ENCODE measurements at places on chromosomes 6 and 20.

- DNase-seq: no peak
Observed at GRCh38 chr20:35238735-35239134, 12.2 kb downstream of the MMP24 start.

DNA sequence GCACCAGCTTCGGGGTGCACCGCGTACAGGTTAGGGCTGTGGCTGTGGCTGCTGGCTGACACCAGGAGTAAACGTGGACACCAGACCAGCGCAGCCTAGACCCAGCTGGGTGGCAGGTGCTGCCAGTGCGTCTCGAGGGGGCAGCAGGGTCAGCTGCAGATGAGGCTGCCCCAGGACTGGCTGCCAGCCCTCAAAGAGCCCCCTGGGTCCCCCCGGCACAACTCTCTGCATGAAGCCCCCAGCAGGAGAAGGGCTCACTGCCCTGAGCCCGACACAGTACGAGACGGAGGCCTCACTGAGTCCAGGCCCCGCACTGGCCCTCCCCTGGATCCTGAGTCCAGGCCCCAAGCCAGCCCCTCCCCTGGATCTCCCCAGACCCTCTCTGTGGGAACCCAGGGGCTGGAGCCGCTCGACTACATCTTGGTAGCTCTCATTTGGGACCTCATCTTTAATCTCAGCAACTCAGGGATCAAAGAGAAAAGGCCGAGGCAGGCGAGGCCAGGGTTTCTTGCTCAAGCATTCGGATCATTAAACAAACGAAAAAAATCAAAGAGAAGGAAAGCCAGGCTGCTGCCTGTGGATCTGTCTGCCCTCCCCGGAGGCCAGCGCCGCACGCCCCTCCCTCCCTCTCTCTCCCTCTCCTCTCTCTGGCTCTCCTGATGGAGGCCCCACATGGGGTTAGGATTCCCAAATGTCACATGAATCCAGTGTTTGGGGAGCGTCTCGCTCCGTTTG, 7.0 kb upstream of the NKAIN4 start:
- DNase-seq: no peak

DNA sequence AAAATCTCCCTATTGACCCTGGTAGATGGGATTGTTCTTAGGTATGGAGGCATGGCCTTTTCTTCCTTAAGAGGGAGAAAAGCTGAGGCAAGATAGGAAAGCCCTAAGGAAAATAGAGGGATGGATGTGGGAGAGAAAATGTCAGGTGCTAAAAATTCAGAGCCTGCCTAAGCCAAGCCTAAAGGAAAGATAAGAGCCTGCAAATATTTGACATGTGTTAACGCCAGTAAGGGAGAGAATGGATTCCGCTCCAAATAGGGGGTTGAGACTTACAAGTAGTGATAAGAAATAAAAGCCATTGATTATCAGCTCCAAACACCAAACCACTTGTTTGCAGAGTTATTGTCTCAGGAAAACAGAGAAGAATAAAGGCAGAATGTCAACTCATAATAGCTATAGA, 533.6 kb downstream of the PTPRT start:
- no peak for DNase-seq

DNA sequence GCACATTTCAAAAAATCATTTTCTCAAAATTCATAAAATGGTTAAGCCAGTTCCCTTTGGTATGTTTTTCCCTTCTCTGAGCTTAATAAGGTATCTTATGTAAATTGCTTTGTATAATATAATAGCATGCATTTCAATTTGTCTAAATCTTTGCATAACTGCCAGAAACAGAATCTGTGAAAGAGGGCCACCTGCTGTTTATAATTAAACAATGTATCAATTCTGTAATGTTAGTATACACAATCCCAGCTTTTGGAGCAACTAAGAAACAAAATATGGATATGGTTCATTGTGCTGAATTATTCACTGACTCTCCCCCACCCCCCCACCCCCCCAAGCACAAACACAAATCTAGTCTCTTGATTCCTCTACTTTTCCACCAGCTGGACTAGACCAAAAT, 54.8 kb downstream of the GPX5 start:
- no peak for DNase-seq

DNA sequence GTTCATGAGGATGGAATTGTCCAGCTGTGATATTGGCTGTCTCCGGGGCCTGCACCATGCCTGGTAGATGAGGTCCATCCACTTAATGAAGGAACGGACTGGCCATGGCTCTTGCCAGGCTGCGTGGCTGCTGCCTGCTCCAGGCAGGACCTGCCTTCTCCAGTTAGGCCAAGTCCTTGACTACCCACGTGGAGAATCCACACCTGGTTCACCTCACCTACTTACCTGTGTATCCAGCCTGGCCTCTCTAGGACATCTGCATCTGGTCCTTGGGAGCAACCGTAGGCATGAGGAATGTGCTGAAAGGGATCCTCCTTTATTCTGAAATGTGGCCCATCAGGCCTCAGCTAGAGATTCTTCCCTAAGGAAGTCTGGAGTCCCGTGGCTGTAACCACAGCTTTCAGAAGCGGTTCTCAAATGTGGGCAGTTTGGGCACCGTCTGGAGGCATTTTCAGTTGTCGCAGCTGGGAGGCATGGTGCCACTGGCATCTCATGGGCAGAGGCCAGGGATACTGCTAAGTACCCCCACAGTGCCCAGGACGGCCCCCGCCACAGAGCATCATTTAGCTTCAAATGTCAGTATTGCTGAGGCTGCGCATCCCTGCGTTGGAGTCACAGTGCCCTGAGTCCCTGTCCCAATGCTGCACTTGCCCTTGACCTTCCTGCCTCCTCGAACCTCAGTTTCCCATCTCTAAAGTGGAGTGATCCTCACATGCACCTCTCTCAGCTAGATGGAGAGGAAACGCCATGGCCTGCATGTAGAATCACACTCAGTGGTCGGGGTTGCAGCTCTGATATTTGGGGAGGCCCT, 67.5 kb downstream of the PHACTR3 start:
- no peak for DNase-seq

GRCh38 chr6:161830866-161831616, 557.2 kb upstream of the AGPAT4 start:
- DNase-seq: no peak

DNA sequence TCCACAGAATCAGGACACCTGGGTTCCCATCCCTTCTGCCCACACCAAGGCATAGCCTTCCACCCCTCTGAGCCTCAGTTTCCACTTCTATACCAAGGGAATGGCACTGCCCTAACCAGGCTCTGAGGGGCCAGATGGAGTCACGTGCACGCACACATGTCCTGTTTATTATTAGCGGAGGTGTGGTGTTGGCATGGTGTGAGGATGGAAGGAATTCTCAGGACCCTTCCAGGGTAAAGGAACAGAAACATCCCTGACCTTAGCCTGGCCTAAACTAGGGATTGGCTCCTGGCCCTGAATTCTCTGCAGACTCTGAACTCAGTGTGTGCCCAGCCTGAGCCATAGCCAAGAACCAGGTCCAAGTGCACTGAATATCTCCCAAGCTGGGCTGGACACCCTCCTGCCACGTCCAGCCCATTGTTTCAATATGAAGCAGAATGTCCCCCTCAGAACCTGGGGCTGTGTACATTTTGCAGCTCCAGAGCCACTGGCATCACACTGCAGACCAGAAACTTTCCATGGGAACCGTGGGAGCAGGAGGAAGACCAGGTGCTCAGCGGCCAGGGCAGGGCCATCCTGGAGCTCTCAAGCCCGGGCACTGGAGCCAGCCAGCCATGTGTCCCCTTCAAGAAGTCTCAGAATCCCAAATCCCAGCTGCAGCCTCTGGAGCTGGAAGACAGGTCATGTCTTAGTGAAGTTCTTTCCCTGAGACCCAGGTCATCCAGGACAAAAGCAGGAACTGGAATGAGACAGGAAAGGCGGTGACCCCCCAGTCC, 208.4 kb downstream of the ANKRD60 start:
- no peak for DNase-seq

DNA sequence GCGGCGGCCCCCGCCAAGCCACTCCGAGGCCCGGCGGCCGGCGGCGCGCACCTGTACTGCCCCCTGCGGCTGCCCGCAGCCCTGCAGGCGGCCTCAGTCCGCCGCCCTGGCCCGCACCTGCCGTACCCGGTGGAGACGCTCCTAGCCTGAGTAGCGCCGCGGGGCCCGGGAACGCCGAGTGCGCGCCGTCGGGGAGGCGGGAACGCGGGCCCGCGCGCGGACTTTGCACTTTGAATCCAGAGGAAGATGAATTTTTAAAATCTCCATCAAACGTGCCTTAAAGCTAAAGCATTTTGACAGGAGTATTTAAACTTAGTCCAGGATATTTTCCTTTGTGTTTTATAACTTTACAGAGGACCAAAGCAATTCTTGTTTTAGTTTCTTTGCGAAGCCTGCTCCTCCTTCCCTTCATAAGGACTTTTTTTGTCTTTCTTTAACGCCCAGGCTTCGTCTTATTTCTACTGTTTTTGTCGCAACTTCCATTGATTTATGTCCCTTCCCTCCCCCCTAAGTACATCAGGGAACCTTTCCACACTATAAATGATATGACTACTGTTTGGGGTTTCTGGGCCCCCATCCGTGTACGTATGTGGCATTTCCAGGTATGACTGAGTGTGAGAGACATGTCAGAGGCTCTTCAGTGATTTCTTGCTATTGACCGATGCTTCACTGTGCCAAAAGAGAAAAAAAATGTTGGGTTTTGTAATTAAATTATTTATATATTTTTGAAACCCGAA, 2.0 kb downstream of the FOXQ1 start:
- no peak for DNase-seq

GRCh38 chr6:36054956-36055355, 27.3 kb downstream of the MAPK14 start:
- no peak for DNase-seq

DNA sequence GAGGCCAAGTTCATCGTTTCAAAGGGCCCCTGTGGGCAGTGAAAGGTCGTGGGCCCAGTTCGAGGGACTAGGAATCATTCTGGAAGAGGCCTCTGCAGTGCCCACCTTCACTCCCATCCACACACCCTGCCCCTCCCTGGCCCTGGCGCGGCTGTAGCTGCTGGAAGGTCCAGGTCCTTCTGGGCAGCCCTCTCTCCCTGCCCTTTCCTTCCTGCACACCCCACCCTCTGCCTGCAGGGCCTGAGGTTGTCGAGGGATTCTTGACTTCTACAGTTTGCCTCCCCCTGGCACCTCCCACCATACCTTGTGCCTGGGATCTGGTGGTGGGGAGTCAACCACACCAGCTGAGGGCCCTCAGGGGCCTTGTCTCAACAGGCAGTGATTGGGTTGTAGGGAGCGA, 4.5 kb upstream of the MYT1 start:
- DNase-seq: no peak

- no peak for DNase-seq
Observed at GRCh38 chr20:20318365-20319161, 49.3 kb upstream of the INSM1 start.

- DNase-seq: no peak
Observed at GRCh38 chr6:148762231-148762630, 15.4 kb downstream of the UST start.

- DNase-seq: no peak
Observed at GRCh38 chr20:25224941-25225340, 22.9 kb upstream of the PYGB start.

DNA sequence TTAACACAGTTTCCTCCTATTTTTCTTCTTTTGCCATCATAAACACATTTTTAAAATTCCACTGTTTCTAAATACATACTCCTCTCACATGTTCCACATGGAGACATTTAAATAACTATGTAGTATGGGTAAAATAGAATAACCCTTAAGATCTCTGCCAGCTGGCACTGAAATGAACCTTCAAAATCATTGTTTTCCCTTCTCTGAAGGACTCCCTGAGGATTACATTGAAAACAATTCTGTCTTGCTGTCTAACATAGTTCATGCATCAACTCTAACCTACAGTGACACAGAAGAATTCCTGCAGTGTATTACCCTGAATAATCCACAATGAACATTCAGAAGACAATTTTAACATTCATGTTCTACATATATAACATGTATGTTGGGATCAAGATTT, 1361.8 kb upstream of the CITED2 start:
- peak; percentile 63 for DNase-seq

DNA sequence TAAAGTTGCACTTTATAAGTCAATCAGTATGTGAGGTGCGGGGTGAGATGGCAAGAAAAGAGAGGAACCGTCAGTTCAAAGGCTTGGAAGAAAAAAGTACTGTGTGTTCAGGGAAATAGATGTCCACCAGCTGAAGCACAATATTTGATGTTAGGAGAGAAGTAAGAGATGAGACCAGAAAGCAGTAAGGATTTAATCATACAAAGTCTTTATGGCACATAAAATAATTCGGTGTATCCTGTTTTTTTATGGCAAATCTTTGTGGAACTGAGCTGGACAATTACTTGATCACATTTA, 197.2 kb downstream of the FAXC start:
- no peak for DNase-seq

GRCh38 chr6:49909563-49909962, 43.2 kb upstream of the CRISP1 start:
- no peak for DNase-seq

DNA sequence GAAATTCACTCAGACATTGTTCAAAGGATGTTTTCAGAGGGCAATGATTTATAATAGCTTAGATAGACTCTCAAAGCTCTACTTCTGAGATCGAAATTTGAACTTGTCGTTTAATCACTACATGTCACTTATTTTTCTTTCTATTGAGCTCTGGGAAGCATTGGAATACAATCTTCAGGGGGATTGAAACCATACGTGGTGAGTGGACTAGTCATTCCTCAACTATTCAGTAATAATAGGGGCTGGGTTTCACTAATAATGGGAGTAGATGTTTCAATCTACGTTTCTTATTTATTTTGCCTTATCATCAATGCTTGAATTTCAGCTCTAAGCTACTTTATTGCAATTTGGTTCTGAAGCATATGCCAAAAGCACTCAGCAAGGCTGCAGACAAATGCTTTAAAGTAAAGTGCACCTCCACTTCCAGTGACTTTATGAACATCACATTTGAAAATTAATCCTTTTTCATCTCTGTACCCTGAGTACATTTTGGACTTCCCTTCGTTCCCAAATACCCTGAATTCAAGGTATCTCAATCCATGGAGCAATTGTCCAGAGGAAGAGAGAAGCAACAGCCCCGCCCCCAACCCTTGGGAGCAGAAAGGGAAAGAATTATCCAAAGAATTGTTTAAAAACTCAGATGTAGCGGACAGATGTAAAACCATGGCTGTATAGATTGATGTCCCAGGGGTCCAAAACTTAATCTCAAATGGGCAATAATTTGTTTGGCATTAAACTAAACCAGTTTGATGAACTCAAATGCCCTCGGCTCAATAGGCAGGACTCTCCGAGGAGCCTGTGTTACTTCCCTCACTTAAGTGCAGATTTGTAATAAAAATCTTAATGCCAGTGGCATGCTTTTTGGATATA, 68.1 kb downstream of the HFE start:
- DNase-seq: peak; percentile 51

- no peak for DNase-seq
Observed at GRCh38 chr20:4166726-4167035, 151.3 kb upstream of the RNF24 start.
